ENCODE measurements at places on chromosomes 6 and 20.

DNA sequence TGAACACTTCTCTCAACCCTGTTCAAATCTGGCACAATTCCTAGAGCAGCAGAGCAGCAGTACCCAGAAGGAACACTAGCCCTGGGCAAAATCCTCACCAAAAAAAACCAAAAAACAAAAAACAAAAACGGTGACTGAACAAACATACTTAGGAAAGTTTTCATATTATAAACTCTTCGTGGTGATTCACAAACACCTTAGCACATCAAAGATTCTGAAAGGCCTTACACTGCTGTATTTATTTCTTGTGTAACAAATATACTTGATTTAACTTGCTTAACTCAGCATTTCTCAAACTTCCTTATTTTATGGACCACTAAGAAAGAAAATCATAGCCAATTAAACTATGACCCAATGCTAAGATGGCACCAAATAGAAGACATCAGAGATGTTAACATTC lies 57.8 kb upstream of the RREB1 start:
- no peak for DNase-seq

GRCh38 chr6:159642481-159642880 lies 50.6 kb downstream of the SOD2 start:
- DNase-seq: no peak

DNA sequence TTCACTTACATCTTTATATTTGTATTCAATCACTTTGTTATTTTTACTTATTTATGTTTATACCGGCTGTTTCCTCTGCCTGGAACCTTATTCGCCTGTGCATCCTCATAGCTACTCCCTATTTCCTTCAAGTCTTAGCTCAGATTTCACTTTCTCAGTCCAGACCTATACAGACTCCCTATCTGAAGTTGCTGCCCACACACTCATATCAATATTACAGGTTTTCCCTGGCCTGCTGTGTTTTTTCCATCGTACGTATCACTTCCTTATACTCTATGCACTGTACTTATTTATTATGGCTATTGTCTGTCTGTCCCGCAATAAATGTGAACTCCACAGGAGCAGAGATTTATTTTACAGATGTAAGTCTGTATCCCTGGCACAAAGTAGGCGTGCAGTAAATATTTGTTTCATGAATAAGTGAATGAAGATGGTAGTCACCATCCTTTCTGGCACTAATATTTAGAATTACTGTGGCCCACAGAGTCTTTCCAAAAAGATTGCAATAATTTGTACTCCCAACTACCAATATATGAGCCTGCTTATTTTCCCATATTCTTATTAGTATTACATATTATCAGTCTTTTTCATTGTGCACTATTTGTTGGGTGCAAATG lies 64.9 kb downstream of the TNFAIP3 start:
- DNase-seq: no peak

DNA sequence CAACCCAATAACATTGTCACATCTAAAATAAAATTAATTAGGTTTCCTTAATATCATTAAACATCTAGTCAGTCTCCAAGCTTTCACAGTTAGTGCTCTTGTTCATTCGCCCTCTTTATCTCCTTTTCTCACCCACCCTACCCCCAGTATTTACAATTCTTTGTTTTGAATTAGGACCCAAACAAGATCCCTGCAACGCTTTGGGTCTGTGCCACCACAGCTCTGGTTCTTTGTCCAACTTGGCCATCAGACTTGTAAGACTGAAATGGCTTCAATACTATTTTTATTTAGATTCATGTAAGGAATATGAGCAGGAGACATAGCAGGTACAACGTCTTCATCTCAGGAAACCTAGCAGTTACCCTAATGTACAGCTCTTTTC lies 276.5 kb downstream of the CDKAL1 start:
- no peak for DNase-seq

DNA sequence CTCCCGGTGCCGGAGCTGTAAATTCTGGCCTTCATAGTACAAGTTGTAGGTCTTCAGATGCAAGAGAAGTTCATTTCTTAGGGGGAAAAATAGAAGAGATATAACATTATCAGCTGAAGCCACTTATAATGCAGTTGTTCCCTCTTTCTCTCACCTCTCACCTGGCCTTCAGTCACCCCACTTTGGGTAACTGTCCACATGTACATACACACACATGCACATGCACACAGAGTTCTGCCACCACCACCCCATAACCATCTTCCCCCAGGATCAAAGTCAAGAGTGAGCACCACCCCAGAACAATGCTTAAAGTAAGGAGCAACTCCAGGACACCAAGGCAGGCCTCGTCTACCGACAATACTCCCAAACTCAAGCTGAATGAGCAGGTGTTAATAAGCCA lies 76.3 kb downstream of the PRND start:
- DNase-seq: no peak

GRCh38 chr6:10522929-10523573 lies 1.9 kb downstream of the GCNT2 start:
- no peak for DNase-seq

DNA sequence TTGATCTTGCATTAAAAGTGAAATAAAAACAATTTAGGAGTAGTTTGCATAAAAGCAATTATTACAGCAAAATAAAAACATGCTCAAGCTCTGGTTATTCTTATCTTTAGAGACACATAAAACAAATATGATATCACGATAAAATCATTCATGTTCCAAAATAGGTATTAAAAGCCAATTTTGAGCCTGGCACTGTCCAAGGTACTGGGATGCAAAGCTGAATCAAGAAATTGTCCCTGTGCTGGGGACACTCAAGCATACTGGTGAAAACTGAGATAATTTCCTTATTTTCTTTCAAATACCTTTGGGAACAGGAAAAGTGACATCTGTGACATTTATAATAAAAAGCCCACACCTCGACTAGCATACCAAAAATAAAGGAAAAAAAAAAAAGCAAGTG lies 931 bp upstream of the MTCL3 start:
- no peak for DNase-seq

- no peak for DNase-seq
Observed at GRCh38 chr6:106257195-106257594, 68.4 kb downstream of the ATG5 start.

DNA sequence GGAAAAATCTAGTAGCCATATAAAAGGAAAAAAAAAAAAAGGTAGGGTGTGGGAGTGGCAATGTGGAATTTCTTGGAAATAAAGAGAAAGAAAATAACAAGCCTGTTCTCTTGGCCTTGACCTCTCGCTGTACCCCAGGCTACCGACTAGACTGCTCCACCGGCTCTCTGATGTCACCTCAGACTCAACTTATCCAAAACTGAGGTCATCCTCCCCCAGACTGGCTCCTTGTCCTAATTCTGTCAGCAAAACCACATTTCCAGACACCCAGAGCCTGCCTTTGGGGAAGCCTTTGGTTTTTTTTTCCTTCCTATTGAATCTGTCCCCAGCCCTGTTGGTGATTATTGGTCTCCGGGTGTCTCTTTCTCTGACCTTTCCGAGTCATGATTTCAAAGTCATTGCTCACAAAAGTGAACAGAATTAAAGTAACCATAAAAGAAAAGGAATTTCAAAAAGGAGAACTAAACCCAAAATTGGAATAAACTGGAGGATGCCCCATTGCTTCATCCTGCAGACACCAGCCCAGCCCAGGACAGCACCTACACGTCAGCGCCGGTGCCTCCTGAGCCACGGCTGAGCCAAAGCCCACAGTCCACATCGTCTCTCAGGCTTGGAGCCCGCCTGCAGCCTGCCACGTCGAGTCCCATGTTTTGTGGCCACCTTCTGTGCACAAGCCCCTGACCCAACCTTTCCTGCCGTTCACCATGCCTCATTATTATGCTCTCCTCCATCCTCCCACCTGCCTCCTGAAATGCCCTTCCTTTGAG lies 170.7 kb downstream of the MYLK4 start:
- no peak for DNase-seq

DNA sequence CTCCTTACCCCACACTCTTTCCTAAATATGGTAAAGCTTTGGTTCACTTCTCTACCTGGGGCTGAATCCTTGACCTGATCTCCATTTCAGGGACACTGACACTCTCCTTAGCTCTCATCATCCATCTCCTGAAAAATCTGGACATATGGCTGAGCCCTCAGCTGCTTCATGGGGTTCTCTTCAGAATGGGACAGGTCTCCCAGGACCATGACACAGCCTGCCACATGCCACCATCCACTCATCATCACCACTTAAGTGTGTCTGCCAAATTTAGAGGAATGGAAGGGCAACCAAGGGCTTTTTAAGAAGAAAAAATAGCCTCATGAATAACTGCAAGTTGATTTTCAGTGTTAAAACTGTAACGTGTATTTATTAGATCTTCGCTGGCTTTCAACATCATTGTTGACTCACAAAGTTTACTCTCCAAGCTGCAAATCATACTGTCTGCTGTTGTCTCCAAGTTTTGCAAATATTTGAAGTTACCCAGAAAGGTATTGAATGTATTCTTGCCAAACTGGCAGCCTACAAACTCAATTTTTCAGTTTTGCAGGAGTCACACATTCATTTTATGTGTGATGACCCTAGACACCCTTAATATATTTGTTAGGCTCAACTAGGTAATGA lies 41.1 kb downstream of the HS3ST5 start:
- DNase-seq: no peak

DNA sequence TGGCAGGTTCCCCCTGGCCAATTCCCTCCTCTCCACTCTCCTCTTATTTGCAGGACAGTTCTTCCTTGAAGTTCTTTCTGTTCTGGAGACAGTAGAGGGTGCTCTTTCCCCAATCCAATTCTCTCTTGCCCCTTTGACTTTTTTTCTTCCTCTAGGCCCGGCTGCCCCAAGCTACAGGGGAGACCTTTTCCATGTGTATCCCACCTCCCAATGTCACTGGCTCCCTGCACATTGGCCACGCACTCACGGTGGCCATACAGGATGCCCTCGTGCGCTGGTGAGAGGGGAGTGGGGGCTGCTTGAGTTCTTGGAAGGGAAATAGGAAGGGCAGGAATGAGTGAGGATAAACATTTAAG lies 1.5 kb downstream of the VARS2 start:
- DNase-seq: no peak

- no peak for DNase-seq
Observed at GRCh38 chr20:13028001-13028400, 19.2 kb downstream of the SPTLC3 start.

GRCh38 chr6:8335381-8335780 lies 100.0 kb downstream of the SLC35B3 start:
- DNase-seq: no peak

- no peak for DNase-seq
Observed at GRCh38 chr20:38063911-38064530, 30.5 kb downstream of the RPRD1B start.

DNA sequence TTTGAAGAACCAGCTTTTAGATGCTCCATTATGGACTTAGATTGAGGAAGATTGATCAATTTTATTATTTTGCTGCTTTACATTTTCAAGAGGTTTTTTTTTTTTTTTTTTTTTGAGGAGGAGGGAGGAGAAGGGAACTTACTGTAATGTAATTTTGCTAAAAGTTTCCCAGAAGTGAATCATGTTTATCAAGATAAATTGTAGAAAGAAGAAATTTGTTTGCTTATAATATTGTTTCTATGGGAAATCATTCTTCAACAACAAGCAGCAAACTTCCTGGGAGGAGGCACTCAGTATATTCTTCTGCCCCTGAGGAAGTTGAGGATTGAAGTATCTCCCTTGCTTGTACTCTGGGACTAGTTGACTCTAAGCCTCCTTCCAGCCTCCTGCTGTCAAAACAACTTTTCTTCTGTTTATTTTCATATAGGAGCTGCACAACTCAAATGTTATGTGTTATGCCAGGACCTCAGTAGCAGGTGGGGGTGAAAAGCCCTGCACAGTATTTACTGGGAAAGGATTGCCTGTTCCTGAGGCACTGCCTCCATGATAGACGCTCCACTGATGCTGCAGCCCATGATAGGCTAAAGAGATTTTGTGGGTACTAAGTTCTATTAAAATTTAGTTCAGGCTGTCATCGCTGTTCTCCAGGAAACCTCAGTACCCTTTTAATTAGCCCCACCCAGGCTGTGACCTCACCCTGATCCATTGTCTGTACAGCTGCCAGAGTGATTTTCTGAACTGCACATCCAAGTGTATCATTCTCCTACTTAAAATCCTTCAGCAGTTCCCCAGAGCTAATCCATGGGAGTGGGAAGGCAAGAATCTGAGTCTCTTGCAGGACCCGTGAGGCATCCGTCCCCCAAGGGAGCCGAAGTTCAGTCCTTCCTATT lies 51.9 kb downstream of the CARMIL1 start:
- no peak for DNase-seq

DNA sequence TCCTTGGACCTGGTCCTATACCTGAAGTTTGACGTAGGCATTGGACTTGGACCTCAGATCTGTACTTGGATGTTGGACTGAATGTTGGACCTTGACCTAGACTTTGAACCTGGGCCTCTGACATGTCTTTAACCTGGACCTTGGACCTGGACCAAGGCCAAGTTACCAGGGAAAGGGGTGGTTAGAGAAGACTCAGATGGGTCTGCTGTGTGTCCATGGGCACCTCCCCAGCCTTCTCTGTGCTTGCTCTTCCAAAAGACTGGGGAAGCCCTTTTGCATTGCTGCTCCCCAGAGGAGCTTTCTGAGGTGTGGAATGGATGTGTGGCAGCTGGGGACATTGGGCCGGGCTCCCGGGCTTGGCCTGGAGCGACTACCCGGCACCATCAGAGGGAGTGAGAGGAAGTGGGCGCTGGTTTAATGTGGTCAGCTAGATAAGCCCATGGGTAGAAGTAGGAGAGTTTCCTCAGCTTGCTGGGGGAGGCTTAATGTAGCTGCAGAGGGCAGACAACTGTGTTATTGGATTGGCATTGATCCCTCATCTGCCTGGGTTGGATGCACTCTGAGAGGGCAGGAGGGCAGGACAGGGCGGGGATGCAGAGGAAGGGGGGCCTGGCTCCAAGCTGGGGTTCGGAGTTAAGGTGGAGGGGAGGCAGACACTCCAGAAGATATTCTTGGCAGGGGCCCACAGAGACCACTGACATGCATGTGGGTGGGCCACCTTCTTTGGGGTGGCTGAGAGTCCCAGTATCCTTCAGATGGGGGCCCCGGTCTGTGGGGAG lies 4.2 kb downstream of the SCRT2 start:
- DNase-seq: no peak

DNA sequence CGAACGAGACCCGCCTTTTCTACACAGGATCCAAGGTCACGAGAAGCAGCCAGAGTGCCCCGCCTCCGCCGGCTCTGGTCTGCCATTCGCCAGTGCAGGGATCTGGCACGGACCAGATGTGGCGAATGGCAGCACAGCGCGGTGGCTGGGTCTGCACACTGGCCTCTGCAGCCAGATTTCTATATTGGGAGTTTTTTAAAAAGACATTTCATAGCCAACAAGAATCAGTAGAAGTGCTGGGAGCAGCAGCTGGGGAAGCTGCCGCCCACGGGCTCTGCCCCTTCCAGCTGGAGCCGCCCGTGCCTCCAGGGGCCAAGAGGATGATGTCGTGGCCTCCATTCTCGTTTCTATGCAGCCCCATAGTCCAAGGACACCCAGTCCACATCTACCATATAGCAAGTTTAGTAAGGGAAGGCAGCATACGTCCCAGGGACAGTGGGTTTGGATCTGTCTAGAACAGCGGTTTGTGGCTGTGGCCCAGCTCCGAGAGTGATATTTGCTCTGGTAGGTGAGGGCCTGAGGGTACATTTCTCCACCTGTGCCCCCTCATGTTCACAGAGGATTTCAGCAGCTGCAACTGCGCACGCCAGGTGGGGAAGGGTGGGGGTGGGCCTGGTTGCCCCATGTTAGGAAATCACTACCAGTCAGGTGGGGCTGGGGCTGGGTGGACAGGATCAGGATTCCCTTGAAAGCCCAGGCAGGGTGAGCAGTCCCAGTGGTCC lies 333.7 kb downstream of the ZFAND3 start:
- DNase-seq: no peak

- DNase-seq: no peak
Observed at GRCh38 chr6:44731485-44732095, 344.1 kb downstream of the CDC5L start.

- no peak for DNase-seq
Observed at GRCh38 chr20:60750909-60751308, 501.2 kb upstream of the CDH4 start.
